ENCODE measurements at places on chromosomes 13 and 19. TPM values are rescaled to one million over a fixed set of nuclear protein-coding genes. Genes with fewer than 3 reads are reported as not detected.

The GAPDHS gene
- total RNA-seq = not detected

The COL4A1 gene
- 1,793 TPM for total RNA-seq

The KIR3DL1 gene
- not detected for total RNA-seq

The PGLYRP1 gene
- not detected for total RNA-seq

The RNF17 gene
- not detected for total RNA-seq

The CEACAM21 gene
- total RNA-seq = not detected

The APOC4 gene
- not detected for total RNA-seq

The CEBPA gene
- total RNA-seq = 0.35 TPM

The KCNC3 gene
- 6.5 TPM for total RNA-seq

The DOCK6 gene
- 5.9 TPM for total RNA-seq

The CAPN12 gene
- 2.6 TPM for total RNA-seq

All from renal cortical epithelial cell (primary cell).